ENCODE measurements at places on chromosomes 2 and 18. TPM values are rescaled to one million over a fixed set of nuclear protein-coding genes. Genes with fewer than 3 reads are reported as not detected.

GRCh38 chr2:227871375-227871791 is at the start of gene DAW1:
Gene DAW1, plus strand, starts transcription at chr2:227871631. Its CDS starts 59 bp downstream, at chr2:227871690.
- DNase-seq = peak; percentile 85

GRCh38 chr2:204486805-204487204 is 58.5 kb upstream of the PARD3B start:
- no peak for DNase-seq

DNA sequence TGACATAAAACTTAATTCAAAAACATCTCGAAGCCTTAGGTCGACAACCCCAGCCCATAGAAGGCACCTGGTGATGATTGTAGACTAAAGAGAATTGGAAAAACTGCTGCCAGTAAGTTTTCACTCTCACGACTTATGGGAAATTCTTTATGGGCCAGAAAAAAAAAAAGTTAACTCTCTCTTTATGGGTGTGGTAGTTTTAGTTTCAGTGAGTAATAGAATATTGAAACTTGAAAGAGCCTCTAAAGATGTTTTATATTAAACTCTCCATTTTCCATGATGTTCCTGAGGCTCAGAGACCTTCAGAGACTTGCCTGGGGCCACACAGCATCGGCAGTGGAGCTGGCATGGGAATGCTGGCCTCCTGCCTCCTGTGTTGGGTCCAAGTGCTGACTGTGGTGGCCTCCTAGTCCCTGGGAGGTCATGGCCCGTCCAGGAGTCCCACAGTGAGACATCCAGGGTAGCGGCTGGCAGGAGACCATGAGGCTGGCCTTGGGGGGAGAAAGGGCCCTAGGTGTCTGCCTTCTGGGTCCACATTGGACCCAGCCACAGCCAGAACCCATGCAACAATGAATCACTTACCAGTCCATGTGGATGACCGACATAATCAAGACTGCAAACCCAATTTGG is 158.9 kb downstream of the SEPTIN10 start:
- DNase-seq = no peak

GRCh38 chr2:73107211-73107926 is 5.4 kb downstream of the RAB11FIP5 start:
- DNase-seq = no peak

DNA sequence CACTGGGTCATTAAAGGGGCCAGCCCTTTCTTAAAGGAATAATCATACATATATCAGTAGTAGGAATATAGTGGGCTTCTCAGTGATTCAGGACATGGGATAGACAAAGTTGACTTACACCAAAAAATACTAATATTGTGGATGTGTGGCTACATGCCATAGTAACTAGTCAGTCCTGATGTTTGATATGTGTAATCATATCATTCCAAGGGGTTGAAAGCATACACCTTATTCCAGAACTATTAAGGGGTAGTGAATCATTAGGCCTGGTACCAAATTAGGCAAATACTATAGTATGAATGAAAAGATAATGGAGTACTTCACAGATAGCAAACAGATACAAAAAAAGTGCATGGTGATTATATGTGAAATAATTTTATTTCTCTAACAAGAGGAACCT is 814.9 kb upstream of the NRXN1 start:
- DNase-seq = no peak

DNA sequence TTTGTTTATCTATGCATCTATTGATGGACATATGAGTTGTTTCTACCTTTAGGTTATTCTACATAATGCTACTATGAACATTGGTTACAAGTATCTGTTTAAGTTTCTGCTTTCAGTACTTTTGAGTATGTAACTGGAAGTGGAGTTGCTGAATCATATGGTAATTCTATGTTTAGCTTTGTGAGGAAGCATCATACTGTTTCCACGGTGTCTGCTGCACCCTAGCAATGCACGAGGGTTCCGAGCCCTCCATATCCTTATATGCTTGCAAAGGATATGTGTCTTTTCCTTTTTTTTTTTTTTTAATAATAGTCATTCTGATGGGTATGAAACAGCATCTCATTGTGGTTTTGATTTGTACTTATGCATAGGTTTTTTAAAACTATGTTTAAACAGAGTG is 83.7 kb downstream of the FMNL2 start:
- no peak for DNase-seq

GRCh38 chr2:138496096-138496651 is 5.4 kb upstream of the SPOPL start:
- DNase-seq = no peak

- no peak for DNase-seq
Observed at GRCh38 chr2:9085353-9085752, 81.9 kb upstream of the MBOAT2 start.

DNA sequence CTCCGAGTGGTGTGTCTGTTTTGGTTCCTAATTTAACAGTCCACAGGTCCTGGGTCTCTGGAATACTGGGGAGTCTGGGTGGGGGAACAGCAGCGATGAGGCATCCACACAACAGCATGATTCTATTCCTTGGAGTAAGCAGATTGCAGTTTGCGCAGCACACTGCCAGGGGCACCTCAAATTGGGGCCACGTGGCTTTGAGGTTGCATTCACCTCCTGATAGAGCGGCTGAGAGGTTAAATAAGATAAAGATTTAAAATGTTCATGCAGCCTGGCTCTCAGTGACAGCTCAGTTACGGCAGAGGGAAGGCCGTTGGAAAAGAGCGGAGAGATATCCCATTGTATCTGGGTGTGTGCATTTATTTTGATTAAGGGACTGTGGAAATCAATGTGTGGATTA is 202.3 kb downstream of the ASB1 start:
- DNase-seq = no peak

DNA sequence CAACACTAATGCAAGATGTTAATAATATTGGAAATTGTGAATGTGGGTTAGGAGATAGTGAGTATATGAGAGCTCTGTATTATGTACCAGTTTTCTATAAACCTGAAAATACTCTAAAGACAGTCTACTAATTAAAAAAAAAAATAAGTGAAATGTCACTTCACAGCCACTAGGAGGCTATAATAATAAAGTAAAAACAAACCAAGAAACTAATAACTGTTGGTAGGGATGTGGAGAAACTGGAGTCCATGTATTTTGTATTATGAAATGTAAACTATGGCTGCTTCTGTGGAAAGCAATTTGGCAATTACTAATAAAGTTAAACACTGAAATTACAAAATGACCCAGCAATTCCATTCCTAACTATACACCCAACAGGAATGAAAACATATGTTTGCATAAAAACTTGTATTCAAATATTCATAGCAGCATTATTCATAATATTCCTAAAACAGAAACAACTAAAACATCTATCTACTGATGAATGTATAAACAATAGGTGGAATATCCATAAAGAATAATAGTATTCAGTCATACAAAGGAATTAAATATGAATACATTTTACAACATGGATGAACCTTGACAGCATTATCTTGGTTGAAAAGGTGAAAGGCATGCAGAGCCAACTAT is 36.2 kb downstream of the CCDC178 start:
- no peak for DNase-seq

- no peak for DNase-seq
Observed at GRCh38 chr2:12222554-12222953, 476.1 kb downstream of the LPIN1 start.

DNA sequence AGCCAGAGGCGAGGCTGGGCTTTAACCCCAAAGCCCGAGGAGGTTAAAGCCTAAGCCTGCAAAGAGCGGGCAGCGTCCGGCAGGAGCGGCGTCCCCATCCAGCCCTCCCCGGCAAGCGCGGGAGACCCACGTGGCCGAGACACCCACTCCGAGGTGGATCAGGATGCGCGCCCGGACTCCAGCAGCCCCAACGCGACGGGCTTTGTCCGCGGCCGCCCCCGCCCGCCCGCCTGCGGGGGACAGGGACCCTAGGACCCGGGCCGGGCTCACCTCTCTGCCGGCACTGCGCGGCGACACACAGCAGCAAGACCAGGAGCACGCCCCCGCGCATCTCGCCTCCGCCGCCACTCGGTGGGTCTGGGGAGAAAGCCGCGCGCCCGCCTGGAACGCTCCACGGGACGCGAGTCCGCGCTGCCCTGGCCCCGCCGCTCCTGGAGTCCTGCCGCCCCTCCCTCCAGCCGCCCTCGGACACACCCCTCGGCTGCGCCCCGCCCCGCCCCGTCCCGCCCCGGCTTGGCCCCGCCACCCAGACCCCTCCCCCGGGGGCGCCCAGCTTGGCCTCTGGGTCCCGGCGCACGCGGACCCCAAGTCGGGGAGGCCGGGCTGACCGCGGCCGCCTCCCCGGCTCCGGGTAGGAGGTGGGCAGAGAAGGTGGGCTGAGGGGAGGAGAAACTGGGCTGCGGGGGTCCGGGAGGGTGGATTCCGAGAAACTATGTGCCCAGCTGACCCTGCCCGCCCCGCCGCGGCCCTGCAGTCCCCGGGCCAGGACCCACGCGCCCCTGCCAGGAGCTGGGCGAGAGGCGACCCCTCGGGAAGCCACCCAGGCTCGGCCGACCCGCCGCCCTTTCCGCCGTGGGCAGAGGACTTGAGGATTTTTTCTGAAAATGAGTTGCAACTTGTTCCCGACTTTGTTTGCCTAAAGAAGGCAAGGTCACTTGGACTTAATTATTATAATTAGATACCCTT is at the start of gene LAMA1:
TSS of gene LAMA1 (minus strand) at position 408 of the 966 bp plus-strand sequence. CDS start at position 331, 77 bp downstream.
- DNase-seq = peak; percentile 54

DNA sequence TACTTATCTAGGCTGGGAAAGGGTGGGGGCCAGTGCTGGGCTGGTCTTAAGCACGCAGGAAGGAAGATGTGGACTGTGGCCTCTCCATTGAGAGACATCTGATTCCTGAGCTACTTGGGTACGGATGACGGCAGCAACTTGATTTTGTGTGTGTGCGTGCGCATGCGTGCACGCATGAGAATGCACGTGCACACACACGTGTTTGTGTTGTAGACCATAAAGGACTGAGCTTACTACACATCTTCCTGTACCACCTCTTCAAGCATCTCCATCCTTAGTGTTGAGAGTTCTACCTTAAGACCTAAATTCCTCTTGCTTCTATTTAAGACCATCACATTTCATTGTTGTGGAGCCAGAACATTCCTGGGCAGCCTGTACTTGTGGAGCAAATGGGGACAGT is 9.5 kb downstream of the WNT6 start:
- no peak for DNase-seq

DNA sequence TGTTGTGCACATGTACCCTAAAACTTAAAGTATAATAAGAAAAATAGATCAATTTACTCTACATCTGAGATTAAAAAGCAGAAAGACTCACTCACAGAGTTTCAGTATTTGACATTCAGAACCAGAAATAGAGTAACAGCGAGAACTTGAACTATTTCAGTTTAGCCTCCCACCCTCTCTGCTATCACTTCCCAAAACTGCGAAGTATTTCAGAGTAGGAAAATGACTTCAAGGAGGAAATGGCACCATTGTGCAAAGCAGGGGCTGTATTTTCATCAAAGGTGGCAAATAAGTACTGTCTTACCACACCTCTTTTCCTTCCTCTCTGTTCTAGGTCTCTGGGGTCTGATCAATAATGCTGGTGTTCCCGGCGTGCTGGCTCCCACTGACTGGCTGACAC is 13.6 kb downstream of the DHRS9 start:
- no peak for DNase-seq

The ANXA4 gene
- 29.4 TPM for total RNA-seq

The MOGAT1 gene
- 0.26 TPM for total RNA-seq

The ADD2 gene
- 54.0 TPM for total RNA-seq

The IL36A gene
- total RNA-seq = not detected

The CYP26B1 gene
- 1.2 TPM for total RNA-seq

The PIK3C3 gene
- 62.8 TPM for total RNA-seq

The CXCR1 gene
- not detected for total RNA-seq

The DPYSL5 gene
- total RNA-seq = 0.23 TPM

The SERPINB13 gene
- total RNA-seq = not detected

The EVX2 gene
- total RNA-seq = not detected

The ALPI gene
- total RNA-seq = not detected
